CD8-positive, alpha-beta memory T cell (primary cell): ENCODE measurements at places on chromosomes 2 and 18. TPM values are rescaled to one million over a fixed set of nuclear protein-coding genes. Genes with fewer than 3 reads are reported as not detected.

The CIDEA gene
- polyA plus RNA-seq: not detected

The CCDC150 gene
- 0.07 TPM for polyA plus RNA-seq

DNA sequence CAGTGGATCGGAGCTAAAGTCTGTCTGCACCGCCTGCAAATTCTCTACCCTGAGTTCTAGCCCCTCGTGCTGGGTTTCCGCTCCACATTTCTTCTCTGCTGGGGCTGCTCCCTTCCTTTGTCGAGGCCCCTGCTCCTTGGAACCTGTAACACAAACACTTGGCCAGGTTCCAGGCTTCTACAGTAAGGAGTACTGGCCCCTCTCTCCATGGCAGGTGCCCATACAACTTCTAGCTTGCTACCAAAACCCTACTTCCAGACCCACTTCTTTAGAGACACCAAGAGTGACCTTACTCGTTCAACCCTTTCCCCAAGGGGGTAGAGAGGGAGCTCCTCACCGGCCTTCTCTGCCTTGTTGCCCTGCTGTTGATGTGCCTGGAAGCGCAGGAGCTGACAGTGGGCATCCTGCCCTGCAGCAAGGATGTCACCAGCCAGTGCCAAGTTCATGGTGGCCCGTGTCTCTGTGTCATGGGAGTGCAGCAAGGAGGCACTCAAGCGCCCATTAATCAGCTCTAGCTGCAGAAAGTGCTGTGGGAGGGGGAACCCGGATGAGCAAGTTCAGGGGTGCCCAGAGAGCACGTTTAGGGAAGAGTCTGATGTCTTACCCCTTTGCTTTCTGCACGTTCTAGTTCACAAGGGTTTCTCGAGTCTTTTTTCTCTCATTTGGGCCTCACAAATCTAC, 1.1 kb downstream of the PREB start:
- peak overlapping the region; percentile 86 for H3K4me3 ChIP-seq
- no peaks in the 10 kb centered on the region for H3K27me3 ChIP-seq
- no peak for DNase-seq
- H3K36me3 ChIP-seq: peaks cover 15% of the 10 kb centered on the region
- peak overlapping the region; percentile 91 for H3K27ac ChIP-seq
- peaks cover 15% of the 10 kb centered on the region for H3K4me1 ChIP-seq

DNA sequence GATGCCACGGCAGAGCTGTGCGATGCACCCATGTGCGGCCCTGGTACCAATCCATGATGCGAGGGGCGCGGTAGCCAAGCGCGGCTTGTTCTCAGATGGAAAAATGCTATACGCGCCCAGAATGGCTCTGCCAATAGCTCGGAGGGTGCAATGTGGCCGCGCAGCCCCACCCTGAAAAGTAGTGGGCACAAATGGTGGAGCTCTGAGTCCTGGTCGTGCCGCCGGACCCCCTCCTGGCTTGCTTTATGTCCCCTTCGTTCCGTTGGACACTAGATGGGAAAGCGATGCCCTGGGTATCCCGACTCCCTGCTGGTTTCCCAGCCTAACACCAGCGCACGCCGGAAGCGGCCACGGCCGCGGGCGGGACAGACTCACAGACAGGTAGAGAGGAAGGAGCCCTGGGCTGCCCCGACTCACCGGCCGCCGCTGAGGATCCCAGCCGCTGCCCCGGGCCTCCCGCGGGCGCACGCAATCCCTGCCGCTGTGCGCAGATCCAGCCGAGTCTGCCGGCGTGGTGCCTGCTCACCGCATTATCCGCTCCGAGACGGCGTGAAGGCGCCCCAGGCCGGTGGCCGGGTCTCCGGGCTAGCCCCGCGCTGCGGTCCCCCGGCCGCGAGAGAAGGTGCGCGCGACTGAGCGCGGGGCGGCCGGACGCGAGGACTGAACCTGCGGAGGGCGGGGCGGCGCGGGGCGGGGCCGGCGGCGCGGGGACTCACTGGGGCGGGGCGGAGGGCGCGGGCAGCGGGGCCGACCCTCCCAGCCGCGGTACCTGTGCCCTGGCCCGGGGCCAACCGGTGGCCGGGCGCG, at the start of gene CDC42EP3:
Gene CDC42EP3, minus strand, starts transcription at position 634 of the 807 bp plus-strand sequence. CDS start 25,055 bp downstream, outside the sequence.
- peaks cover 39% of the 10 kb centered on the region for H3K4me1 ChIP-seq
- no peaks in the 10 kb centered on the region for H3K27me3 ChIP-seq
- H3K27ac ChIP-seq: peak within 1 kb of the TSS; percentile 78
- peak within 1 kb of the TSS; percentile 74 for H3K4me3 ChIP-seq
